ENCODE measurements at places on chromosomes 4 and X.

GRCh38 chr4:75142850-75143249 lies 209.9 kb downstream of the PARM1 start:
- DNase-seq = no peak

GRCh38 chr4:23773884-23774636 lies 115.8 kb downstream of the PPARGC1A start:
- DNase-seq = no peak

DNA sequence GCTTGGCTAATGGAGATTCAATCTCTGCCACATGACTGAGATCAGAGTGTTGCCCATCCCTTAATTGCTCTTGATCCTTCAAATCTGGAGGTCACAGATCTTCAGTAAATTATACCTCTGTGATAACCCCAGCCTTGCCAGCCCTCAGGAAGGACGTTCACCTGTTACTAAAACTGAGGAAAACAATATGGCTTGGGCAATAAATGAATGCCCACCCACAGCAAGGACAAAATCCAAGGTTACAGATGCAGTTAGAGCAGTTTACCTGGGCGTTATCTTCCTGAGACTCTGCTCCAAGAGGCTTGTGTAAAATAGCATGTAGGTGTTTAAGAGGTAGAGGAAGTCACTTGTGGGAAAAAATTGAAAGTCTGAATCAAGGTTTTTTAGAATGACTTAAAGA lies 69.3 kb upstream of the MAOA start:
- DNase-seq = no peak

DNA sequence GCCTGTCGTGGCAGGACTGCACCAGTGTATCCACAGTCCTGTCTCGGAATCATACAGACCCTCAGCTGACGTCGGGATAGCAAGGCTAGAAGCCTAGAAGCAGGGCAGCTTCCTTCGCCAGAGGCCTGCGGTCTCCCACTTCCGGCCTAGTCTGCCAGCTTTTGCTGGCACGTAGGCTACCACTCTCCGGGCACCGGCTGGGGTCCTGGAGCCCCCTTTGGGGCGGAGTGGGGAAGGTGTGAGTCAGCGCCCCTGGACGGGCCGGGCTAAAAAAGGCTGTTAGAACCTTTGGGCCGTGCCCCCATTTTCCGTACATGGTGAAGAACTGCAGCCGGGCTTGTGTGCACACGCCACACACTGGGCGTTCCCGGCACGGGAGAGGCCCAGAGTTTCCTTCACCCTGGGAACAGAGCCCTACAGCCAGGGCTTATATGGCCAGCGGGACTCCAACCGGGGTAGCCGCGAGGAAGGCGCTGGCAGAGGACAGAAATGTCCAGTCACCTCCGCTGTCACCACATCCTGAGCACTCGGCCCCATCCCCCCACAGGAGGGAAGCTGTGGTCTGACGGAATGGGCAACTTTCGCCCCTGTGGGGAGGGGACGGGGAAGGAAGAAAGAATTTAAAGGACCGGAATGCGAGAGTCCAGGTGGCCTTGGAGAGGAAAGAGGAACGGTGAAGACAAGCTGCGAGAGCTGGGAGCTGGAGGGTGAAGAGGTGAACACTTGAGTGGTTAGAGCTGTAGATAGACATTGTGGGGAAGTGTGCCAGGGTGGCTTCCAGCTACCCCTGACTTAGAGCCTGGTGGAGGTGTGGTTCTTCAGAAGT lies 4.6 kb downstream of the MAGIX start:
- peak; percentile 84 for DNase-seq

DNA sequence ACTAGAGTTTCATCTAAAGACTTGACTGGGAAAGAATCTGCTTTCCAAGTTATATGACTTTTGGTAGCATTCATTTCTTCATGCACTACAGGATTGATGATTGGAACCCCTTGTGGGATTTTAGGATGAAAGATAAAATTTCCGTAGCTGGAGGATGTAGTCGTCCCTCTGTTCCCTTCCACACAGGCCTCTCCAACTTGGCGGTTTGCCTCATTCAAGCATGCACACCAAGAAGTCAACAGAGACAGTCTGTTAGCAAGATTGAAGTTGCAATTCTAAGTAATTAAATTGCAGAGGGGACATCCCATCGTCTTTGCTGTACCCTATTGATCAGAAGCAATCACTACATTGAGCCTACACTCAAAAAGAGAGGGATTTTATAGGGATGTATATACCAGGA lies 777.4 kb upstream of the HS3ST1 start:
- no peak for DNase-seq

Data from A172 (cell line).